ENCODE measurements at places on chromosomes 5 and 9. TPM values are rescaled to one million over a fixed set of nuclear protein-coding genes. Genes with fewer than 3 reads are reported as not detected.

EIF4E1B gene
- not detected for total RNA-seq

LRRC70 gene
- total RNA-seq, result 1.1 TPM

DNA sequence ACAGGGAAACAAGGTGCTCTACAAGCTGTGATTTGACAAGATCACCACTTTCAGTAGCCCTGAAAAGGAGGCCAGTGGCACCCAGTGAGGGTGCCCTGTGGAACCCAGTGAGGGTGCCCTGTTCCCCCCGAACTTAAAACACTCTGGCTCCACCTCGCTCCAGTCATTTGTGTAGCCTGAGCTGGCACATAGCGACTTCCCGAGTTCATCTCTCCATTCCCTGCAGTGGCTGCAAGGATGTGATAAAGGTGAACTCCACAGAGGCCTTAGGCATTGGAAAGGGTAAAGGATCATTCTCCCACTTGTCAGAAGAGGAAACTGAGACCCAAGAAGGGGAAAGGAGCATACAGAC lies 21.9 kb upstream of the ANXA6 start:
- H3K27ac ChIP-seq, result no peak overlapping the region
- no peaks in the 10 kb centered on the region for H3K4me1 ChIP-seq
- no peaks in the 10 kb centered on the region for H3K36me3 ChIP-seq

GRCh38 chr5:132473668-132474067 lies 16.9 kb downstream of the IRF1 start:
- no peak for DNase-seq
- H3K36me3 ChIP-seq, result no peaks in the 10 kb centered on the region
- H3K4me3 ChIP-seq, result no peak overlapping the region
- H3K4me1 ChIP-seq, result 0 out of 2 replicates have a peak, but pooled peaks cover 7% of the 10 kb centered on the region
- H3K27me3 ChIP-seq, result no peaks in the 10 kb centered on the region

DNA sequence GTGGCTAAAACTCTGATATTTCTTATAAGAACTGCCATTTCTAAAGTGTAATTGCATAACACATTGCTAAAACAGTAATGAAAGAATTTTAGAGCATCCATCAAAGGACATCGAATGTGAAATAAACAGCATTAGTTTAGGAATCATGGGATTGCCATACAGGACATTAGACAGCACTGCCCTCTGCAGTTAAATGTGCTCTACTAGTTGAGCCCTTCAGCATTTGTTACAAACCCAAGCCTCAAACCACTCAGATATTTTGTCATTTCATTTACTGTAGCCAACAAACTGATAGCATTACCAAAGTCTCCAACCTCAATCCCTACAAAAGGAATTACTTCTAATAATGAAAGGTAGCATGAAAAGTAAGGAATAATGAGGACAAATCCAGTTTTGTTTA lies 116.8 kb upstream of the COX7C start:
- no peak overlapping the region for H3K27ac ChIP-seq
- no peaks in the 10 kb centered on the region for H3K4me1 ChIP-seq
- H3K4me3 ChIP-seq, result no peak overlapping the region
- no peaks in the 10 kb centered on the region for H3K27me3 ChIP-seq
- DNase-seq, result no peak

Data from PC-9 (cell line).